ENCODE measurements at places on chromosomes 5 and 9.

DNA sequence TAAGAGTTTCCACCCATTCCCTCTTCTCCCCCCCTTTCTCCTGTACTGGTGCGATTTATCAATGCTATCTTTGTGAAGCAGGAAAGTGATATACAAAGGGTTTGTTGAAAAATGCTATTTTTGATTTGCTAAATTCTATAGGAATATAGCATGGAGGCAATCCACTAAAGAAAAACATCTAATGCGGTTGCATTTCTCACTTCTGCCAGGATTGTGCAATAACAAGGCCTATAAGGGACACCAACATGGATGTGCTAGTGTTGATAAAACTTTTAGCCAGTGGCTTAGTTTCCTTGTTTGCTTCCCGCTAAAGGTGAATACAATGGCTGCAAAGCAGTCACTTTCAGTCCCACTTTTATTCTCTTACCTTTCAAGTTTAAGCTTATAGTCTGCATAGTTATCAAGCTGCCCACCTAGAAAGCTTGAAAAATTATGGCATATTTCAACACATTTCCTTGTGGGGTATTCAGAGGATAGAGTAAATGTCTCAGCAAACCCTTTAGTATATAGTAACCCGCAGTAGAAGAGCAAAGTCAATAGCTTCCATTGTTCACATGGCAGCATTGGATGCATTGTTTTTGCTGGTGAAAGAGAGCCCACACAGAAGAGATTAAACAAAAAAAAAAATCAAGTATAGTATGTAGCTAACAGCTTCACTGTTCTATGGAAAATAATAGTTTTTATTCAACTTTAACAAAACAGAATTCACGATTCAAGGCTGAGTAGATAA lies 674.6 kb upstream of the SEMA6A start:
- DNase-seq, result no peak

- DNase-seq, result no peak
These were observed 10.4 kb downstream of the CXXC5 start for GRCh38 chr5:139658501-139658927.

- no peak for DNase-seq
These were observed 85.5 kb upstream of the PITX1 start for GRCh38 chr5:135119481-135119880.

DNA sequence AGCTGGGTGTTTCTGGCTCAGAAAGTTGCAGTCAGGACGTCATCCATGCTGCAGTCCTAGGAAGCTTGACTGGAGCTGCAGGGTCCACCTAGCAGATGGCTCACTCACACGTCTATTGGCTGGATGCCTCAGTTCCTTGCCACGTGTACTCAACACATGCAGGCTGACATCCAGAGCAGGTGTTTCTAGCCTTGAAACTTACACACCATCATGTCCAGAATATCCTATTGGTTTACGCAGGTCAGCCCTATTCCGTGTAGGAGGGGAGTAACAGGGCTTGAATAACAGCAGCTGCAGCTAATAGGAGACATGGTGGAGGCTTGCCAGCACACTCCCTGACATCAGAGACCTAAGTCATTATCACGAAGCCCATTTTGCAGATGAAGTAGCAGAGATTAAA lies 473.5 kb downstream of the ACTL7B start:
- no peak for DNase-seq

DNA sequence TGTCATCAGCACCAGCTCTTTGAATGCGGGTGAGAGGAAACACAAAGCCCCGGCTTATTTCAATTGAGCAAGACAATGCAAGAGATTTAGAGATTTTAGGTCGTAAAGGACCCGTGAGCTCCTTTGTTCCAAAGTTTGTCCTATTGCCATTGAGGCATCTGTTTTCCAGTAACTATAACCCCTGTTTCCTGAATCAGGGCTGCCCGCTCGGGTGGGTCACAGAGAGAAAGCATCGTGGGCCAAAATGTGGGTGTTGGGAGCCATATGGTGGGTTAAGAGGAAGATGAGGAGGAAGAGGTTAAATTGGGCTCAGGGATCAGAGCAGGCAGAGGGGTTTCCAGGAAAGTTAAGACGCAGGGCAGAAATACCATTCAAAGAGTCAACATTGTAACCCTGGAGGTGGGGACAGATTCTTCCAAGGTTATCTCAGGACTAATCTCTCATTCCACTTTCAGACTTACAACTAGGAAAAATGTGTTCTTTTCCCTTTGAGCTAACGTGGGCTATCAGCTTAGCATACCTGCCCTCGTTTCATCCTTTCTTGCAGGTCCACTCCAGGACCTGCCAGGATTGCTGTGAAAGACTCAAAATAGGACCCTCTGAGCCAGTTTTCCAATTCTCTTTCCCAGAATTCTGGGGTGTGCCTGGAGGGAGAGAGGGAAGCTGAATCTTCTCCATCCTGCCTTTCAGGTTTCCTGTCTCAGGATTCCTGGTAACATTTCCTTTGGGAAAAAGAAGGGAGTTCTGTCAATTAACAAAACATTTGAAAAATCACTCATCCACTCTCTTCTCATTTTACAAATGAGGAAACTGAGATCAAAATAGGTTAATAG lies 95.5 kb upstream of the TAF11L2 start:
- DNase-seq, result no peak

GRCh38 chr5:151696470-151697061 lies 9.9 kb upstream of the SPARC start:
- DNase-seq, result no peak

DNA sequence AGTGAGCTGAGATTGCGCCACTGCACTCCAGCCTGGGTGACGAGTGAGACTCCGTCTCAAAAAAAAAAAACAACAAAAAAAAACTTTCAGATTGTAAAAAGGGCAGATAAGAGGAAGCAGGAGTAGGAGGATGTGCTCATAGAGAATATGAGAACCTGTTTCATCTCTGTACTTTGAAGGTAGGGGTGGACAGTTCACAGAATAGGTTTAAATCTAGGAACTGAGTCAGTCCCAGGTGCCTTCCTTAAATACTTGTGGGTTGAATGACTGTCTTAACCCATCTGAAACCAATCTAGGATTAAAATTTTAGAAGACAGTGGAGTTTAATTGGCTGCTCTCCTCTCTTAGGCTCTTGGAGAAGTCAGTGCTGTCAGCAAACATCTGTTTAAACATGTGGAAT lies 12.4 kb downstream of the POLK start:
- no peak for DNase-seq

DNA sequence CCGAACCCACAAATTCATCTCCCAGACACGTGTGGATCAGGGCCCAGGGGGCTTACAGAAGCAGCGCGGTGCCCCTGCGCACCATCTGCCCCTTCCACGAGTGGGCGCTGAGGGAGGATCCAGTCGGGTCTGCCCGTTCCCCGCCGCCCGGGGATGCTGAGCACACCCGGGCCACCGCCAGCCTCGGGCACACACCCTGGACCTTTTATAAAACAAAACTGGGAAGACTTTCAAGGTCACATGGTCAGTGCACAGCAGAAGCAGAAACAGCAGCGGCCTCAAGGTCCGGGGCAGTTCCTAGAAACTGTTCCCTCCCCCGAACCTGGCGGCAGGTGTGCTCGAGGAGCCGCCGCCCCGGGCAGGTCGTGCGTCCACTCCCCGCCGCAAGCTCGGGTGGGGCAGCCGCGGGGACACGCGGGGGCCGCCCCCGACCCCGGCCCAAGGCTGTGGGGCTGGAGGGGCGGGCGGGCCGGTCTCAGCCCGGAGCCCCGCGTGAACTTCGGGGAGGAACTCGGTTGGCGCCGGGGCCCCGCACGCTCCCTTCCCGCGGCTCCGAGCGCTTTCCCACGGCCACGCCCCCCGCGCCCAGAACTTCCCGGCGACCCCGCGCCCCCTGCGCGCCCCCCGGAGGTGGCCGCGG lies 633 bp upstream of the PPP1R26 start:
- peak; percentile 56 for DNase-seq

DNA sequence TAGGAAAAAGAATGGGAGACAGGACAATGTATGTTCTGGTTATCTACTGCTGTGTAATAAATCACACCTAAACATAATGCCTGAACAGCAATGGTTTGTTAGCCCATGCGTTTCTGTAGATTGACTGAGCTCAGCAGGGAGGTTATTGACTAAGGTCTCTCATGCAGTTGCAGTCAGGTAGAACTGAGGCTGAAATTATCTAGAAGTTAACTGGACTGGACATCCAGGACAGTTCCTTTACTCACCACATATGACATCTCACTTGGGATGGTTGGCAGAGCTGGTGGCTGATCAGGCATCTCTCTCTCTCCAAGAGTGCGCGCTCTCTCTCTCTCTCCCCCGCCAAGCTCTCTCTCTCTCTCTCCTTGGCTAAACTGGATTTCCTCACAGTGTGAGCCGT lies 8.9 kb upstream of the FOXB2 start:
- DNase-seq, result no peak

Measured in hematopoietic multipotent progenitor cell treated with erythropoietin and hydrocortisone succinate and interleukin-3 and kit ligand, for 6 days (in vitro differentiated cells).